Head of caudate nucleus (tissue), 42 donors: ENCODE measurements at places on chromosomes 7 and 10.

- no peak for DNase-seq
These were observed 279.1 kb downstream of the BMPER start for GRCh38 chr7:34184466-34184865.

- DNase-seq: no peak
These were observed 14.5 kb downstream of the LOXL4 start for GRCh38 chr10:98253499-98253898.

DNA sequence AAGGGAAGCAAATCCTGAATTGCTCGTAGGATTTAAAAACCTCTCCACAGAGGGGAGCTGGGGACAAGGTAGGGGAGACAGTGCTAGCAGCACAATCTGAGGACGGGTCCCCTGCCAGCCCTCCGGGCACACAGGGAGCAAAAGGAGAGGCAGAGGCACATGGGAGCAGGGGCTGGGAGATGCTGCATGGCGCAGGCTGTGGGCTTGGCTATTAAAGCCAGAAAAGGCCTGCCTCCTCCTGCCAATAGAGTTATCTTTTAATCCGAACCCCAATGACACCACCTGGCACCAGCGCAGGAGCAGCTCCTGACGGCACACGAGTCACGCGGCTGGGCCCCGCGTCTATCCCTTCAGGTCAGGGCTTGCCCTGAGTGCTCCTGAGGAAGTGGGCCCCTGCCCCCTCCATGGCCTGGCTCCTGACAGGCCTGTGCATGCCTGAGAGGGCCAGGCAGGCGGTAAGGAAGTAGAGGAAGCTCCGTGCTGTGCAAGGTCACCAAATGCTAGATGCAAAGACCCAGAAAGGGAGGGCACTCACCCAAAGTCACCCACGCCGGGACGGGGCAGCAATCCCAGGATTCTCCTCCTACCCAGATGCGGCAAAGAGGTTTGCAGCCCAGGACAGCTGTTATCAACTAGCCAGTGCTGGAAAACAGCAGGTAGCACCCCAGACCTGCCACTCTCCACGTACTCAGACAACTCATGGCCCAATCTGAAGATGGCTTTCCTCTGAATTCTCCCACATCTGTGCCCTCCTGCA is 28.1 kb downstream of the DLG5 start:
- no peak for DNase-seq

DNA sequence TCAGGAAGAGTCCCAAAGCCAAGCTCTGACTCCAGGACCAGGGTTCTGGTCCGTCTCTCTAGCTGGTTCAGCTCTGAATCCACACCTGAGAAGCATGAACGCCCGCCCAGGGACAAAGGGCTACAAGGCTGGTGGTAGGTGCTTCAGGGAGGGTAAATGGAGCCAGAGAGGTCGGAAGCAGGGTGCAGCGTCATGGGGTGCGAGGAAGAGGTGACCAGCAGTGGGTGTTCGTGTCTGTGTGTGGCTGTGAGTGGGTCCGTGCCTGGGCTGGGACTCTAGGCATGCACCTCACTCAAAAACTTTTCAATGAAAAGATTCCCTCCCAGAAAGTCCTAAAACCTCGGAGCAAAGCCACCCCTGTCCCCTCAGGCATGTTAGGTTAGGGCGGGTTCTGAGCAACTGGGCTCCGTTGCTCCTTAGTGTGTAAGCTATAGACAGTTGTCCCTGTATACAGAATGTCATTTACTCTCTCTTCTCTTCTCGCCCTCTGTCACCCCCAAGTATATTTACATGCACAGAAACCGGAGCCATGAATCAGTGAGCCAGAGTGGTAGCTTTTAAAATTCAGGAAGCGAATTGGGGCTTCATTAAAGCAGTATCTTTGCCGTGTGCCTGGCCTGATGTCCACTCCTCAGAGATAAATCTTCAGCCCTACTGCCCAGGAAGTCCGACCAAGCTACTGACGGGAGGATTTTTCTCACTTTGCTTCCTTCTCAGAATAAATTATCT is 12.3 kb upstream of the GATA3 start:
- no peak for DNase-seq

DNA sequence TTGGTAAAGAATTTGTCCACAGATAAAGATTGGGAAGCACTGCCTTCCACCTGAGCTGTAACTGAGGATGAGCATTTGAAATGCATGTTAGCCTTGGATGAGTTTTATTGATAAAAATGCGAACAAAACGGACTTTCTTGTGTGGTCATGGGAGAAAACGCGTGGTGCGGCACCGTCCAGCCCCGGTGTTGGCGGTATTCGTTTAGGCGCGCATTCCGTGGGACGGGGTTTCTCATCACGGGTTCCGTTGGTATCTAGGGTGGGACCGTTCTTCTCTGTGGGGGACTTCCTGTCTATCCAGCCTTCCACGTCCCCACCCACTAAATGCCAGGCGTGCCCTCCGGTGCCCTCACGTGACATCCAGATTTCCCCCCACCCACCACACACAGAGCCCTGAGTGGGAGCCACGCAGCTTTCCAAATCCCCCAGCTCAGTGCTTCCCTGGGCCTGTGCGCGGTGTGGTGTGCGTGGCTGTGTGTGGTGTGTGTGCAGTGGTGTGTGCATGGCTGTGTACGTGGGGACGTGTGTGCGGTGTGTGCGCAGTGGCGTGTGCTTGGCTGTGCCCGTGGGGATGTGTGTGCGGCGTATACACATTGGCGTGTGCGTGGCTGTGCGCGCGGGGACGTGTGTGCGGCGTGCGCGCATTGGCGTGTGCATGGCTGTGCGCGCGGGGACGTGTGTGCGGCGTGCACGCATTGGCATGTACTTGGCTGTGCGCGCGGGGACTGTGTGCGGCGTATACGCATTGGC is 18.1 kb downstream of the IQCE start:
- DNase-seq: no peak

DNA sequence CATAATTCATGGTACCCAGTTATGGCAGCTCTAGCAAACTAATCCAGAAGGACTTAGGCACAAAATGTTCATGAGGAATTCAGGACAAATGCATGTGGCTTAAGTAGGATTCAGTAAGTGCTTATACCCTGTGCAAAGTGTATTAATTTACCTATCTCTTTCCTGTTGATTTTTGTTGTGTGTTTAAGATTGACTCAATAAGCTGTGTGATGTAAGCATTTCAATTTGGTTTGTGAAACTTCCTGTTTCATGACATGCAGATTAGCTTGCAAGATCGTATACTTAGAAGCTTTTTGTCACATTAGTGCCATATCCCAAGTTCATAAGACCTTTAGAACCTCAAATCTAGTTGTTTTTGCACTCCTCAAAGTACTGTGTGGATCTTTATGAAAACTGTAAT is 416.7 kb downstream of the ARL4A start:
- no peak for DNase-seq

DNA sequence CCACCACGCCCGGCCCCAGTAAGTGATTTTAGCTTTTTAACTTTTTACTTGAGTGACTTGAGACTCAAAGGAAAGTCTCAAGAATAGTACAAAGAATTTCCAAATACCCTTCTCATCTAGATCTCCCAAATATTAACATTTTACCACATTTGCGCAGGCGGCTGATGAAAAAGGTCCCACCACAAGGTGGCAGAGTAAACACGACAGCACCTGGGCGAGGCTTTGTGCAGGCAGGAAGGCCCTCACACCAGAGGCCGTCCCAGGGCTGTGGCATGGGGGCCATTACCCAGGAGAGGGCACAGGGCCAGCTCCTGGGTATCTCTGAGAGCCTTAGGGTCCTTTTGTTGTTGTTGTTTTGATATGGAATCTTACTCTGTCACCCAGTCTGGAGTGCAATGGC is 50.0 kb upstream of the WIPI2 start:
- DNase-seq: peak; percentile 58

DNA sequence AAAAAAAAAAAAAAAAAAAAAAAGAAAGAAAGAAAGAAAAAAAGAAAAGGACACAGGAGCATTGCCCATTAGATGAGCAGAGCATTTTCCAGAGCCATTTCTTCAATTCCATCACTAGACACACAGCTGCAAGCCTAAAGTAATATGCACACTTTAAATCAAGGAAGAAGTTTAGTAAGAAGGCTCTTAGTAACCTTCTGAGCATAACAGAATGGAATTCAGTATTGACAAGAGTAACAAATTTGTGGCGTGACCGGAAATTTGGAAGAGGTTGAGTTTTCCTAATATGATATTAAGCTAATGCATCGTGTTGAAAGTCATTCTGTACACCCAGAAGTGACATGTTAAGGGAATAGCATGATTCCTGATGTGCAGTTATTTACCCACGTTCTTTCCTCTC is 35.3 kb downstream of the SMURF1 start:
- no peak for DNase-seq

DNA sequence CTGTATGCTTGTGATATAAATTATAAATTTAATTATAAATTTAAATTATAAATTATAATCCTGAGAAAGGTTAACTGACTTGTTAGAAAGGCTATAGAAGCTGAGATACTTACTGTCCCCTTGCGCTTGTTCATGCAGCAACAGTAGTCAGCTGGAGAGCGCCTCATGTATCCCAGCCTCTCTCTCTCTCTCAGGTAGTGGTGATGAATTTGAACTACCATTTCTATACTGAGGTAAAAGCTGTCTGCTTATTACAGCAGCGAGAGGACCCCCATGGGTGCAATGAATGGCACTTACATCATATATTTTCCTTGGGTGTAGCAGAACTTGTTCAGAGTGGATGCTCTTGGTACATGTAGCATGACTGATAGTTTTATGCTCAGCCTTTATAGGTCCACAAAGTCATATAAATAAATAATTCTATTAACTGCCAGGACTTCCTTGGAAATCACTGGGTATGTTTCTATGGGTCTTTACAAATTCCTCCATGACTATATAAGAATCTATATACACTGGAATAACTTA is 1308.7 kb downstream of the REEP3 start:
- DNase-seq: no peak

- DNase-seq: no peak
These were observed 97.3 kb downstream of the CFAP58 start for GRCh38 chr10:104450954-104451353.

DNA sequence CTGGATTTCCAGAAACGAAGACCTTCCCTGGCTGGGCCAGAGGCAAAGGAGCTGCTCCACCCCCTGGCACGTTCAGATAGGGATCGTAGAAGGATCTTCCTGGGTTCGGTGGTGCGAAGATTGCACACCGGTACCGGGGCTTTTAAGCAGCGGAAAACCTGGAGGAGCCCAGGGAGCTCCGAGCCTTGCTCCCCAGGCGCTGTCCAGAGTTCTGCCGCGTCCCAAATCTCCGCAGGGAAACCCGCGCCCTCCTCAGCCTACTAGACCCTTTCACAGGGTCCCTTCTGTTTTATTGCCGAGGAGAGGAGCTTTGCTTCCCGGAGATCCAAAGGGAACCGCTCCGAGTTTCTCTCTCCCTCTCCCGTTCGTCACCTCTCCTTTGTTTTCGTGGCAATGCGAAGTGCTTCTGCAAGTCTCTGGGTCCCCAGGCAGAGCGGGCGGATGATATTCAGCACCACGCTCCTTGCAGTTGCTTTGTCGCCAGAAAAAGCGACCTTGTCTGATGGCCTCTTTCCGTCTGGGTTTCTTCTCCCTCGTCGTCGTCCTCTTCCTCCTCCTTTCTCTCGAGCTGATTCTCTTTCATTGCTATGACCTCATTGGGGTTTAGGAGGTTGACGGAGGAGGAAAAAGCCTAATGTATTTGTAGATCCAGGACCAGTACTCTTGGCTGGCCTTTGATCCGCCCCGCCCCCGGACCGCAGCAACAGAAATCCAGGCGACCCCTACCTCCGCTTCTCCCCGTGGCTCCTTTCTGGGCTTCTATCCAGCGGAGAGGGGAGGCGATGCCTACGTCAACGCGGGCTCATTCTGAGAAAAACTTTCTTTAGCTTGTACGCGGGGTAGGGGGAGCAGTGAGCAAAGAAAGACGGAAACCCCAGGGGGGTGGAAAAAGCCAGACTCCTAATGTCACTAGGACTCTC is at the start of gene TMEM196:
Gene TMEM196, minus strand, starts transcription at position 777 of the 920 bp plus-strand sequence. CDS start 921 bp downstream, outside the sequence.
- DNase-seq: peak; percentile 46

GRCh38 chr7:47932016-47932415 is 16.2 kb downstream of the PKD1L1 start:
- DNase-seq: no peak

GRCh38 chr10:126872768-126873167 is 32.5 kb upstream of the DOCK1 start:
- no peak for DNase-seq

GRCh38 chr7:69429911-69430383 is 168.3 kb upstream of the AUTS2 start:
- peak; percentile 19 for DNase-seq

- peak; percentile 63 for DNase-seq
These were observed at the start of gene AFAP1L2 for GRCh38 chr10:114404171-114405010. Gene AFAP1L2 (minus strand): TSS chr10:114404502. CDS start chr10:114404455, 47 bp downstream.

DNA sequence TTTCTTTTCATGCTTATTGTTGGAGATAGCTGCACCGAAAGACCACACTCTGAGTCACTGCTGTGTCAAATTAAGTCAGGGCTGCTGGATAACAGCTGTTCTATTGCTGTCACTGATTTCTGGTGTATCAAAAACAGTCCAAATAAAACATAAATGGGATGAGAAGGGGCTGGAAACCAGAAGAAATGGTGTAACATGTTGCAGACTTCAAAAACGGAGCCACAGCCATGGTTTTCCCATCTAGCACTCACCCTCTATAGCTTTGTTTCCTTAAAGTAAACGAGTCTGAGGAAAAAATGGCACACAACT is 103.3 kb upstream of the DIP2C start:
- no peak for DNase-seq

DNA sequence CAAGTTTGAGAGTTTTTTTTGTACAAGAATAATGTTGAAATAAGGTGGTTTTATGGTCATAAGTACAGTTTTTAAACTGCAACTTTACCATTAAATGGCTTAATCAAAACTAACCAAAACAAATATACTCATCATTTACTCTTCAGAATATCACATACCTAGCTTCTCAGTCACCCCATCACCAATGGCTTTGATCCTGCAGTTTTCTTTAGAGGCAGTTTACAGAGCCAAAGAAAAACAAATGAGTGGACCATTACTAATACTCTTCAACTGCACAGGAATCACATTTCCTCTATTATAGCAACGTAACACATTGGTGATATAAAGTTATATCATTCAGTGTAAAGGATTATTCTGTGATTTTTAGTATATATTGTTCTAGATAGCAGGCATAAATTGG is 576.1 kb upstream of the LRRTM3 start:
- DNase-seq: no peak

- DNase-seq: no peak
These were observed 123.1 kb upstream of the PITRM1 start for GRCh38 chr10:3295582-3296151.

DNA sequence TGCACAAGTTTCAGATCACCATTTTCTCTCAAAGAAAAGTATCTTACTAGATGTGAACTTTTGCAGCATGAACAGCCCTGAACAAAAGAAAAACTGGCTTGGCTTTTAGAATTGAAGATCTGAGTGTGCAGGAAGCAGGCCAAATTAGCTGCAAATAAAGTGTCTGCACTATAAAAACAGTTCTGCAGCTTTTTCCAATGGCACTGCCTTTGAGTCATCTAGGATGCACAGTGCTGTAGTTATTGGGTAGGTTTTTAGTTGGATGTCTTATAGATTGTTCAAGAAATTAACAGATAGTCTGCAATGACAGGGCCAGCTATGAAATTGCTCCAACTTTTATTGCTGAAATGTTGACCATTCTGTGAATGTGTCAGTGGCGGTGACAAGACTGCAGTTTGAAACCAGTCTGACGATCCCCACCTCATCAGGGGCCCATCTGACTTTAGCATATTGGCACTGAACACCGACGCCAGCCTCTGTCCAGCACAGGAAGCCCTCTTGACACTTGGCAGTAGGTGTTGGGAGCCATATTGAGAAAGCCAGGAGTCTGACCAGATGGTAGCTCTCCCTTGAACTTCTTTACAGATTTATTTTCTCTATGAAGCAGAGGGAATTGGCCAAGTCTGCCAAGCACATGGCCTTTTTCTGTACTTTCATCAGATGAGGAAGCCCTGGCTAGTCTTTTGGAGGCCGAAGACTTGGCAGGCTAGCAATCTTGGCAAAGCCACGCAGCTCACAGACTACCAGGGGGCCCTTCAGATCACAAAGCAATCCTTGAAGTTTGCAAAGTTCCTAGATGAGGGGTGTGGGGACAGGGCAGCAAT is 490.6 kb downstream of the NEBL start:
- no peak for DNase-seq
